ENCODE measurements at places on chromosomes 2 and 18. TPM values are rescaled to one million over a fixed set of nuclear protein-coding genes. Genes with fewer than 3 reads are reported as not detected.

Gene GATA6
- total RNA-seq, result 0.06 TPM

Gene SLC35G4
- not detected for total RNA-seq

Gene TWIST2
- 9.5 TPM for total RNA-seq

Gene DSG4
- not detected for total RNA-seq

Gene RAB31
- total RNA-seq, result 54.5 TPM

Gene SLC11A1
- 4.1 TPM for total RNA-seq

Gene ALPG
- total RNA-seq, result 0.46 TPM

Gene CCDC141
- total RNA-seq, result under 0.01 TPM

Gene MAP3K19
- total RNA-seq, result 0.58 TPM

Gene SPDYA
- 3.2 TPM for total RNA-seq

Gene SULT1C4
- total RNA-seq, result 1.6 TPM

Gene SCN1A
- total RNA-seq, result 3.9 TPM

Gene NBEAL1
- total RNA-seq, result 21.0 TPM

Gene NAT8
- total RNA-seq, result 1.6 TPM

Gene MATN3
- 1.0 TPM for total RNA-seq

Gene TNFRSF11A
- 0.07 TPM for total RNA-seq

Gene MAP4K3
- total RNA-seq, result 28.7 TPM

Gene CYTIP
- total RNA-seq, result 0.39 TPM

Gene GKN2
- total RNA-seq, result 0.27 TPM

Gene LRRTM4
- total RNA-seq, result 0.31 TPM

Gene TUBB6
- total RNA-seq, result 91.2 TPM

Gene OTOF
- 0.92 TPM for total RNA-seq

Gene CTNNA2
- 117 TPM for total RNA-seq

Gene OSR1
- 26.7 TPM for total RNA-seq

Gene POTEI
- total RNA-seq, result 0.11 TPM

Gene LHCGR
- 2.4 TPM for total RNA-seq

Gene GALR1
- 0.29 TPM for total RNA-seq

Gene MITD1
- total RNA-seq, result 54.9 TPM

Gene RAB6D
- total RNA-seq, result 2.0 TPM

Gene ANKRD53
- total RNA-seq, result 0.25 TPM

Gene BCL2
- 29.2 TPM for total RNA-seq

Gene NR4A2
- 0.36 TPM for total RNA-seq

Gene DSG1
- 0.09 TPM for total RNA-seq

Gene CCDC150
- 17.7 TPM for total RNA-seq

Gene UGT1A10
- total RNA-seq, result 0.13 TPM

Gene TM4SF20
- total RNA-seq, result 0.63 TPM

Gene HOXD3
- total RNA-seq, result 47.6 TPM

Data from motor neuron (in vitro differentiated cells).